DMS79 (cell line): ENCODE measurements at places on chromosomes 16 and 17.

DNA sequence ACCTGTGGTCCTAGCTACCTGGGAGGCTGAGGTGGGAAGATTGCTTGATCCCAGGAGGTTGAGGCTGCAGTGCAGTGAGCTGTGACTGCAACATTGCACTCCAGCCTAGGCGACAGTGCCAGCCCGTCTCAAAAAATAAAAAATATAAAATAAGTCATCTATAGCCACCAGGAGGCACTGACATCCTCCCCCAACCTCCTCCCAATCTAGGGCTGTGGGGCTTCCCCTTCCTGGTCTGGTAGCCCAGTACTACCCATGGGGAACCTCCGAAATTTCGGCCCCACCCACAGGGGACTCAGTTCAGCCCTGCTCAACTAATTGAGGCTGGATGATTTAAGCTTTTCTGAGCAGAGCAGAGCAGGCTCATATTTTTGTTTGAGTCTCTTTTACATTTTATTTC lies 3.2 kb downstream of the ZSCAN10 start:
- no peak for DNase-seq

- DNase-seq: no peak
Observed at GRCh38 chr17:7007143-7007542, 5.3 kb upstream of the RNASEK start.

DNA sequence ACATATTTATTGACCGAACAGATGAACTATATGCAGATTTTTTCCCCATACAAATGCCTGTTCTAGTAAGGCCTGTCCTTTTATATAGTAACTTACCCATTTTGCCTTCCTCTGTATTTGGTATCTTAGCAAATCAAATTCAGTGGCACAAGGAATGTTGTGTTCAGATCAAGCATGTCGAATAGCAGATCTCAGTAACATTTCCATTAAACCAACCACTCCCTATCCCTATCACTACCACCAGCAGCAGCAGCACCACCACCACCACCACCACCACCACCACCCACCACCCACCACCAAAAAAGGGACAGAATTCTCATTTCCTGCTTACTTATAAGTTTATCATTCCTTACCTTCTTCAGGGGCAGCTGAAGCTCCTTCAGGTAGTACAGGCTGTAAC lies 94.7 kb downstream of the TRIM37 start:
- no peak for DNase-seq

DNA sequence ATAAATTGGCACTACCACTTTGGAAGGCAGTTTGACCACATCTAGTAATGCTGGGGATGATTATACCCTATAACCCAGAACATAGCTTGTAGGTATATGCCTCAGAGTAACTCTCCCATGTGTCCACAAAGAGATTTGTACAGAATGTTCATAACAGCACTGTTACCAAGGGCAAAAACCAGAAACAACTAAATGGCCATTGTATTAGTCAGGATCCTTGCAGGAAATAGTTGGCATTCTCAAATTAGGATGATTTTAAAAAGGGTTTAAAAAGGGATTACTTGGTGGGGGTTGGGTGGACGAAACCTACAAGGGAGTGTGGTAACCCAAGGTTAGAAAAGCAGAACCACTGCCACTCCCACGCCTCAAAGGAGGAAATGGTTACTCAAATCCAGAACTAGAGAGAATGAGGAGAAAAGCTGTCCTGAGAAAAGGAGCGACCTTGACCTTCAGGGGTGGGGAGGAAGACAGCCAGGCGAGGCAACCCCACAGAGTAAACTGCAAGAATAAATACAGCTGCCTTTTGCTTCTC lies 2.1 kb downstream of the CPPED1 start:
- DNase-seq: no peak

- peak; percentile 21 for DNase-seq
Observed at GRCh38 chr16:85986931-85987749, 88.2 kb downstream of the IRF8 start.
